ENCODE measurements at places on chromosomes 13 and 19.
A peak's percentile ranks its signal among the peaks of the same experiment; 100 is the strongest.

DNA sequence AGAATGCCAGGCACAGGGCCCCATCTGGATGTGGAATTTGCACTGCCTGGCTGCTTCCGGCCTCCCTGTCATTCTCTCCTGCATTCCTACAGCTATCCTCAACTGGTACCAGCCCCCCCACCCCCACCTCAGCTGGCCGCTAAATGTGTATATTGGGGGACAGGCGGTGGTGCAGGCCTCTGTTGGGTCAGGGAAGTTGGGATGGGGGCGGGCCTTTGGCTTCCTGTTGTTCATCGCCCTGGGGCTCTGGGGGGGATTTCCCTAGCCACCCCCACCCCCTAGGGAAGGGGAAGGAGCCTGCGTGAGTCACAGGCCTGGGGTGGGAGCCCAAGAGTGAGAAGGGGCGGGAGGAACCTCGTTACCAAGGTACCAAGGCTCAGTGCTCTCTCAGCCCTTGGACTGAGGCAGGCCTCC lies 10.6 kb downstream of the POU2F2 start:
- DNase-seq, result no peak

DNA sequence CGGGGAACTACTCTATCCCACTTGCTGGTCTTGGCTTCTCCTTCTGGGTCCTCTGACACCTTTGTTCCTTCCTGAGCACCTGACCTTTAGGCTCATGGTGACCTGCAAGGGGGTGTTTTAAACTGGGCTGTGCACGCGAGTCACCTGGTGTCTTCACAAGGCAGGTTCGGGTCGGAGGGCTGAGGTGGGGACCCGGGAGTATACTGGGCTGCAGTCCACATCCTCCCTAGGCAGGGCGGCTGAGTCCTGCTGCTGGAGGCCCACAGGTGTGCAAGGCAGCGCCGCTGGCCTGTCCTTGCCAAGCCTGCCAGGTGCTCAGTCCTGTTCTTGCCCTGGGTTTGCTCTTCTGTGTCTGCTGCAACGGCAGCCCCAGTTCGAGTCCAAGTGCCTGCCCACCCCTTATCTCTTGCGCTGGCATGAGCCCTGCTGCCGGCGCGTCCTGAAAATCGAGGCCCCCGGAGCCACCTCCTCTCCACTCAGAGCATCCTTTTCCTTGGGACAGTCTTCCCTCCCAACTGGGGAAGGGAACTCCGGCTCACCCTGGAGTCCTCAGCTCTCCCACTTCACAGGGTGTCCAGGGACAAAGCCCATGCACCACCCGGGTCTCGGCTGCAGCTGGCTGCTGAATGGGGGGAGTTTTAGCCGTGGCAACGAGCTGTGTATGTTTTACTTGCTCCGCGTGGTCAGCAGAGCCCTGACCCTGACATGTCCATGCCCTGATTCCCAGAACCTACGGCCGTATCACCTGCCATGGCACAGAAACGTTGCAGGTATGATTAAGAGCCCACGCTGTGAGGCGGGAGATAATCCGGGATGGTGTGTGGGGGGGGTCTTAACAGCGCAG lies 193.5 kb downstream of the TEX29 start:
- no peak for DNase-seq

DNA sequence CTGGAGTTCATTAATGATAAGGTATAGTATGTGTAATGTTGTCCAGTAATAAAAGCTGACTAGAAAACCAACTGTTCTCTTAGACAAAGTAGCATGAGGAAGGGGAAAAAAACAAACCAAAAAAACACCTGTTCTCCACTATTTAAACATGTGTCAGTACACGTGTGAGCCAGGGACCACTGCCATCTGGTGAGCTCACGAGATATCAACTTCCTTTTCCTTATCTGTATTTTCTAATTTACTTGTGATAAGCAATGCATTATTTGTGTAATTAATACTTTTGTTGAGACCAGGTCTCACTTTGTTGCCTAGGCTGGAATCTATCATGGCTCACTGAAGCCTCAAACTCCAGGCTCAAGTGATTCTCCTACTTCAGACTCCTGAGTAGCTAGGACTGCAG lies 4.3 kb upstream of the SIX5 start:
- DNase-seq, result no peak

DNA sequence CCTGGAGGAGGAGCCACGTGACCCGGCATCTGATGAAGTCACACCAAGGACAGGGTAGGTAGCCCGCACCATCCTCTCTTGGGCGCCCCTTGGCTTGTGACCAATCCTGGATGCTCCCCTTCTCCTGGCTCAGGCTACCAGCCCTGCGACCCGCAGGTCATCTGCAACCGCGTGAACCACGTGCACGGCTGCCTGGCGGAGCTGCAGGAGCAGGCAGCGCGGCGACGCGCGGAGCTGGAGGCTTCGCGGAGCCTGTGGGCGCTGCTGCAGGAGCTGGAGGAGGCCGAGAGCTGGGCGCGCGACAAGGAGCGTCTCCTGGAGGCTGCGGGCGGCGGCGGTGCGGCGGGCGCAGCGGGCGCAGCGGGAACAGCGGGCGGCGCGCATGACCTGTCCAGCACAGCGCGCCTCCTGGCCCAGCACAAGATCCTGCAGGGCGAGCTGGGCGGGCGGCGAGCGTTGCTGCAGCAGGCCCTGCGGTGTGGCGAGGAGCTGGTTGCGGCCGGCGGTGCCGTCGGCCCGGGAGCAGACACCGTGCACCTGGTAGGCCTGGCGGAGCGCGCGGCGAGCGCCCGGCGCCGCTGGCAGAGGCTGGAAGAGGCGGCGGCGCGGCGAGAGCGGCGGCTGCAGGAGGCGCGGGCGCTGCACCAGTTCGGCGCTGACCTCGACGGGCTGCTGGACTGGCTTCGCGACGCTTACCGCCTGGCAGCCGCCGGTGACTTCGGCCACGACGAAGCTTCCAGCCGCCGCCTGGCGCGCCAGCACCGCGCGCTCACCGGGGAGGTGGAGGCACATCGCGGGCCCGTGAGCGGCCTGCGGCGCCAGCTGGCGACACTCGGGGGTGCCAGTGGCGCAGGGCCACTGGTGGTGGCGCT lies 45.9 kb downstream of the SPTBN4 start:
- DNase-seq, result peak; percentile 50

- DNase-seq, result no peak
Measured at GRCh38 chr13:98664047-98664446, 87.1 kb upstream of the STK24 start.

All from NCI-H1105 (cell line).